ENCODE measurements at places on chromosomes 5 and 9.
A peak's percentile ranks its signal among the peaks of the same experiment; 100 is the strongest.

DNA sequence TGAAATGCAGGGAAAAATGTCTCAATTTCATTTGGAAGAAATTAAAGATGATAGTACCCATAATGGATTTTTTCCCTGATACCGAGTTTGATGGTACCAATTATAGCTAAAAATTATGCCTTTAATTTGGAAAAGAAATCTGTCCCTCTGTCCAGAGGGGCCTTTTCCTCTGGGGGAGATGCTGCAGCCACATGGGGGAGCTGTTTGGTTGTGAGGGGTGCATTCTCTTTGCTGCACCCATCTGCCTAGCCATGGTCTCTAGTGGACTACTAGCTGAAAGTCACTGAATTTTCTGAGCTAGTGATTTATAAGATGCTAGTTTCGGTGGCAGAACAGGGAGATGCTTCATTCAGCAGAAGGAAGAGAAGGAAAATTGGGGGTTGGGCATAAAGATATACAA lies 9.6 kb downstream of the SEC61B start:
- no peak for DNase-seq

GRCh38 chr9:12166518-12166917 lies 526.7 kb upstream of the TYRP1 start:
- no peak for DNase-seq

DNA sequence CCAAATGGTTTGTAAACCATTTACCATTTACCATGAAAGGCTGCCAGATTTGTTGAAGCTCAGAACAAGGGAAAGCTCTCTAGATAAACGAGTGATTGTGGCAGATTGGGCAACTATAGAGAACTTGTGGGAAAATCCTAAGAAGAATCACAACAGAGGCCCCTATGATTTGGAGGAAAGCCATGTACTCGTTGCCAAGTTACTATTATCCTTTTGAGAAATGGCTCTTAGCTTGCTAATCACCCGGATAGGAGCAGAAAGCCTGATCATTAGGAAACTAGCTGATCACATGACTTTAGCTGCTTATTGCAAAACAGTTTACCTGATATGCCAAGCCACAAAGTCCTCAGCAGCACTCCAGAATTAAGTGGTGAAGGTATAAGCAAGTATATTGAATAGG lies 23.5 kb upstream of the ATG10 start:
- DNase-seq, result no peak

GRCh38 chr5:82635561-82636288 lies 357.6 kb upstream of the RPS23 start:
- no peak for DNase-seq

DNA sequence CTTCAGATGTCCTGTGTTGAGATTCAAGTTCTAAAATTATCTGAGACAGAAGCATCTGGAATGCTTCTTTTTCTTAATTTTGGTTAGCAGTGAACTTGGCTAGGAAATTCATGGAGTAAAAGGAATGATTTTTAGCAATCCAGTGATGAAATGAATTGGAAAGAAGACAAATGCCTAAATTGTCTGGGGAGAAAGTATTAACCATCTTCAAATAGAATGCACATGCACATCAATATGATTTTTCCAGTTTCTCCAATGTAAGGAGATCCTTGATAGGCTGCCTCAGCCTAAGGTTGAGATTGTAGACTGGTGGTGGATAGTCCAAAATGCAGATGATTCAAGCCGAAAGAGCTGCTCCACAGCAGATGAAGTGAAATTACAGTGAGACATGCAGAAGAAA lies 106.7 kb downstream of the PCSK5 start:
- DNase-seq, result no peak

DNA sequence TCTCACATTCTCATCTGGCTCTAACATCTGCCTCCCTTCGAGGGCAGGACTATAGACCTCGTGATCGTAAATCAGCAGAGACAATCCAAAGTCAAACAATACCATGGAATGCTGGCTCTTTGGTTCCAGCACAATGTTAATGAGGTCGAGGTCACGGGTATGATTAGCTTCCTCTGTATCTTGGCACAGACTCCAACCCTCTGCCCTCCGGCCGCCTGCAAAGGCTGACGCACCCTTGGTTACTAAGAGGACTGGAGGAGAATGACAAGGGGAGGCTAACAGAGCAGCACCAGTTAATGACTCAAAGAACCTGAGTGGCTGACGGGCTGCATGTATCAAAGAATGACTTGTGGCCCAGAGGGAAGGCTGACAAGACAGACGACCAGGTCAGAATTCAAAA lies 10.1 kb downstream of the LHFPL2 start:
- DNase-seq, result peak; percentile 56

GRCh38 chr9:98280574-98280973 lies 25.1 kb upstream of the TBC1D2 start:
- no peak for DNase-seq

- DNase-seq, result no peak
Observed at GRCh38 chr5:73968729-73969128, 342.7 kb downstream of the ARHGEF28 start.

- no peak for DNase-seq
Observed at GRCh38 chr5:135487037-135487395, 34.9 kb upstream of the TIFAB start.

GRCh38 chr5:173198049-173198448 lies 37.0 kb downstream of the NKX2-5 start:
- no peak for DNase-seq

- DNase-seq, result no peak
Observed at GRCh38 chr9:38133595-38133994, 64.6 kb upstream of the SHB start.

DNA sequence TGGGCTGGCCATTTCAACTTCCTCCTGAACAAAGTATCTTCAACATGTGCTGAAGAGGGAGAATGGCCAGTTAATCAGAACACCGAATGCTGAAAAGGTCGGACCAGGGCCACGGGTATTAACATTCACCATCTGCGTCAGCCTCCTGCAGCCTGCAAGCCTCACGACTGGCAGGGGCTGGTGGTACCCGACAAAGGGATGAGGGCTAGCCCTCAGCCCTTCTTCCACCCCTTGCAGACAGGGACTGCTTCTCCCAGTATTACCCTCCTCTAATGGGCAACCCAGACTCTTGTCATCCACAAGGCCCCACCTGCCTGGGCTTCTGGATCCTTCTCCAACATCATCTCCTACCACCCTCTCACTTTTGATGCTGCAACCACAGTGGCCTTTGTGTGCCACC lies 246.6 kb downstream of the FSTL4 start:
- no peak for DNase-seq
